ENCODE measurements at places on chromosomes 2 and 18.

DNA sequence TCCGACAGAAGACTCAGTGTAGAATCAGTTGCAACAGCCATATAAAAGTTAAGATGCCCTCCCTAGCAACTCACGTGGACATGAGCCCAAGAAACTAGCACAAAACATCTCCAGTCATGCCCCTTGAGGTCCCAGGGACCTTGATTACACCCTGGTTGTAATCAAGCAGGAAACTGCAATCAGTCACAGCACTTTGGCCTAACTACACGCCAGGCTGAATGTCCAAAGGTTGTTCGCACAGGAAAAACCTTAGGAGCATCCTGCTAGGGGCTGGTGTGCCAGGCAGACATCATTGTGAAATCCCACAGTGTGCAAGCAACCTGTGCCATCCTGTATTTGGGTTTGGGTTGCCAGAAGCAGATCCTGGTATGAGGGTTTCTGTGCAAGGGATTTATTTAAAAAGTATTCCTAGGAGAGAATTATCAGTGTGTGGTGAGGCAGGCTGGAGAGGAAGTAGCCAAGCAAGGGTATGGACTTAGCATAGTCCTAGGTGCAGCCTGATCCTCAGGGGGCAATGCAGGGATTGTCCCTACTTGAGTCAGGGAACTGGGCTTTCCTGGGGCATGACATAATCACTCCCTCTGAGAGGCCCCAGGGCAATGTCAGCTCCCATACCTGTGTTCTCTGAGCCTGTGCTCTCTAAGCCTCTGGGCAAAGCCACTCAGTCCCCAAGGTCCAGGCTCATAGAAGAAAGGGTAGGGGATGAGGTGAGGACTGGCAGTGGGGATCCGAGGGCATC, 17.8 kb upstream of the SULT1C2 start:
- no peak for DNase-seq

DNA sequence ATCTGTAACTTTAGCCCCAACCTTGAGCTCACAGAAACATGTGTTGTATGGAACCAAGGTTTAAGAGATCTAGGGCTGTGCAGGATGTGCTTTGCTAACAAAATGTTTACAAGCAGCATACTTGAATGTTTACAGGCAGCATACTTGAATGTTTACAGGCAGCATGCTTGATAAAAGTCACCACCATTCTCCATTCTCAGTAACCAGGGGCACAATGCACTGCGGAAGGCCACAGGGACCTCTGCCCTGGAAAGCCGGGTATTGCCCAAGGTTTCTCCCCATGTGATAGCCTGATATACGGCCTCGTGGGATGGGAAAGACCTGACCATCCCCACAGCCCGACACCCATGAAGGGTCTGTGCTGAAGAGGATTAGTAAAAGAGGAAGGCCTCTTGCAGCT, 52.4 kb downstream of the LONRF2 start:
- DNase-seq: no peak

DNA sequence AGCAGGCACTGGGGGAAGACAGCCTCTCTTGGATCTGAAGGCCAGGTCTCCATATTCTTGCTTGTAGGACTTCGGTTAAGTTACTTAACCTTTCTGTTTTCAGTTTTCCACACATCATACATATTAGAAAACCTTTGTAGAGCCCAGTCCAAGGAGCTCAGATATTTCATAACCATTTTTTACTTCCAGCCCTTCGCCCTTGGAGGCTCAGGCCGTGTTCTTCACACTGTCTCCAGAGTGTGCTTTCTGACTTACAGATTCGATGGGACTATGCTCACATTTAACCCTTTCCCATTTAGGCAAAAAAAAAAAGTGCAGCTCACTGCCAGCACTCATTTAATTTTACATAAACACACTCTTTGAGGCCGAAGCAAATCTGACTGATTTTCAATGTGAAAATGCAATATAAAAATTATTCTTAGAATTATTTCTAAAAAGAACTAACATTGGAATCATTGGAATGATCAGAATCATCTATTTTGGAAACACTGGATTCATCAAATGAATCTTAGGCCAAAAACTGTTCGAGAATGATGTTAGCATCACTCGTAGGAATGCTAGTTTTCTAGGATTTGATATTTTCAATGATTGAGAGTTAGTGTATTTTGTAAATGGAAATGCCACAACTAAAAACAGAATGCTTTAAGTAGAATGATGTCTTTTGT, 55.0 kb downstream of the MTHFD2 start:
- DNase-seq: no peak

- DNase-seq: no peak
Measured at GRCh38 chr18:37346048-37346447, 219.6 kb downstream of the CELF4 start.

DNA sequence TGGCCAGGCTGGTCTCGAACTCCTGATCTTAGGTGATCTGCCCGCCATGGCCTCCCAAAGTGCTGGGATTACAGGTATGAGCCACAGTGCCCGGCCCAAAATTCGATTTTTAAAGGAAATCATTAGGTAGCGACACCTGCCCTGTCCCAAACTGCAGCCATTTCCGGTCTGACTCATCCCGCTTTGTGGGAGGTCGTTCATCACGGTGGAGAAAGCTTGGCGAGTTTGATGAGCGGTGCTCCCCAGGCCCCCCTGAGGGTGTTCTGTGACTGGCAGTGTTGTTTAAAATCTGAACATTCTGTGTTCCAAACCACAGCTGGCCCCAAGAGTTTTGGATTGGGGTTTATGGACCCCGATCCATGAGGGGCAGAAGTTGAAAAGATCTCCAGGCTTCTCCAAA, 53.0 kb upstream of the GLI2 start:
- DNase-seq: no peak

- DNase-seq: no peak
Measured at GRCh38 chr18:23845988-23846630, 156.9 kb downstream of the LAMA3 start.

- peak; percentile 27 for DNase-seq
Measured at GRCh38 chr2:230924470-230925341, at the start of gene GPR55. Gene GPR55, minus strand, starts transcription at chr2:230925242. Its CDS starts 14,280 bp downstream, at chr2:230910962.

GRCh38 chr18:76710646-76711520, 111.5 kb upstream of the ZNF236 start:
- DNase-seq: no peak

- peak; percentile 62 for DNase-seq
Measured at GRCh38 chr2:190343536-190344275, at the start of gene INPP1. Gene INPP1, plus strand, starts transcription at chr2:190343589. Its CDS starts 16,514 bp downstream, at chr2:190360103.

DNA sequence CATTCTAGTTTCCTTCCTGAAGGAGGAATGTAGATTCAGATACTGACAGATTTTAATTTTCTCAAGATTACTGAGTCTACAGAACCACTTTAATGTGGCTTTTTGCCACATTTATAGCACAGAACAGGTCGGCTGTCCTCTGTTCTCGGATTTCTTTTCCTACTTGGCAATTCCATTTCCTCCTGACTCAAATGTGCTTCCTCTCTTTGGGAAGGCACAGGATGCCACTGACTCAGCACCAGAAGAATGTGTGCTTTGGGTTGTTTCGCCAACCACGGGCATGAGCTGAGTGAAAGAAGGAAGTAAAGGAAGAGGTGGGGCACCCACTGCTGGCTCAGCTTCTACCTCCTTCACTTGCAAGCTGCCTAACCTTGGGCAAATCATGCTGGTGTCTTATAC, 970.6 kb upstream of the ACVR2A start:
- no peak for DNase-seq

- DNase-seq: no peak
Measured at GRCh38 chr18:33837191-33837590, 259.2 kb downstream of the ASXL3 start.

Data from posterior cingulate gyrus (tissue), 11 donors.